Brain microvascular endothelial cell (primary cell): ENCODE measurements at places on chromosomes 2 and 18.
A peak's percentile ranks its signal among the peaks of the same experiment; 100 is the strongest.

GRCh38 chr18:11669948-11670275 lies 19.2 kb upstream of the GNAL start:
- no peak for DNase-seq

- peak; percentile 47 for DNase-seq
Observed at GRCh38 chr18:46260016-46260878, 156.1 kb downstream of the HAUS1 start.

DNA sequence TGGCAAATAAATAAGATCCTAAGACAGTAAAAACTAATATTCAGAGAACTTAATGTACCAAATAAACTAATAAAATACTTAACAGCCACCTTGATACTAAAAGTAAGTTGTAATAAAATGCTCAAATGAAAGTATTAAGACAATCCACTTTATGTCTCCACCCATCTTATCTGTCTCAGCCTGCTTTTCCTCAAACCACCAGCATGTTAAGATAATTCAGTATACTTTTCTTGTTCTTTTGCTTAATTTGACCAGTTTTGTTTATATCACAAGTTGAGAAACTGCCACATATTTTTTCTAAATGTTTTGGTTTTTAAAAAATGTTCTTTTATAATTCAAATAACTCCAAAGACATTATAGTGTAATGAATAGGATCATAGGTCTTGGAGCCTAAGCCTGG lies 142.0 kb downstream of the MBD5 start:
- no peak for DNase-seq

DNA sequence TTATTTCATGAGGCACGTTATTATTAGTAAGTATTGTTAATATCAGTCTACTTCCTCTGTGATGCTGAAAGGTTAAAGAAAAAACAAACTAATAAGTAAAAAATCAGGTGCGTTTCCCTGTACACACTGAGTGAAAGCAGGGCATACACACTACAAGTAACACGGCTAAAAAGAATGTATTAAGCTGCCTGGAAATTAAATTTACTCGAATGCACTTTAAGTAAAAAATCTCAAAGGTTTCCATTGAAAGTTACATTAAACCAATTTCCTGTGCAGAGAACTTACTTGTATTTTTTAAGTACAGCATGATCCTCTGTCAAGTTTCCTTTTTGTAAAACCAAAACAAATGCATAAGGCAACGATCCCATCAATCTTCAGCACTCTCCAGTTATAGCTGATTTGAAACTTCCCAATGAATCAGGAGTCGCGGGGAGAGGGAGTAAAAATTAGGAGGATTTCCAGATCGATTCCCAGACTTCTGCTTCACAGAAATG lies 633 bp downstream of the BCL2 start:
- DNase-seq, result no peak

DNA sequence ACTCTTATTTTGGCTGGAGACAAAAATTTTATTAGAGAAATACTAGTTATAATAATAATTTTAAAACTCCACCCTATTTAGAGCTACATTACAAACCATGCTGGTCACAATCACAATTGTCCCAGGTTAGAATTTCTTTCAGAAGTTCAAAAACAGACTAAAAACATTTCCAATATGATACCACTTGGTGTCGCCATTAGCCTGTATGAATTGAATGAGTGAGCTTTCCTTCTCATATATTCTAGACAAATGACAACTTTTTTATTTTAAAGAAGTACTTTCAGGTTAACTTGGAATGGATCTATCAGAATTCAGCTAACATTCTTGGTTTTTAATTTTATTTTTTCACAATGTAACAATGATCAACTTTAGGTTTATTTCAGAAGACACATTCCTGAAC lies 48.0 kb downstream of the SERPINB8 start:
- no peak for DNase-seq

- no peak for DNase-seq
Observed at GRCh38 chr2:113275556-113276215, 3.0 kb downstream of the PAX8 start.

- no peak for DNase-seq
Observed at GRCh38 chr2:554444-554843, 122.8 kb downstream of the TMEM18 start.

- DNase-seq, result no peak
Observed at GRCh38 chr2:218853766-218854165, 5.8 kb upstream of the WNT6 start.

DNA sequence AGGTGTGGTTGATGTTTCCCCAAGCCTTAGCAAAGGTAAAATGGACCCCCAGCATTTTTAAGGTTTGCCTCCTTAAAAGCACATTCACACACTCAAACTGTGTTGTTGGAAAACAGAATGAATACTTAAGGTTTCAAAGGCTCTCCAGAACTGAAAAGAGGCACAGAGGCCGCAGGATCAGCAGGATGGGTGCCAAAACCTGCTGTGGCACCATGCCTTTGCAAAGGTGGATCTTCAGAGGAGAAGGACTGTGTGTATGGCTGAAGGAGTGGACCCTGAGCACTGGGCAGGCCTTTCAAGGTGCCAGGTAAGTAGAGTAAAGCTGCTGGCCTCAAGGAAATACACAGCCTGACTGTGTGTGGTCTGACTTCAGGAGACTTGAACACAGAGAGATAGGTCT lies 127.3 kb downstream of the XRCC5 start:
- DNase-seq, result no peak
